ENCODE measurements at places on chromosomes 12 and 14.

GRCh38 chr12:106239241-106239950 is 8.4 kb downstream of the CKAP4 start:
- no peak for DNase-seq

GRCh38 chr12:129101816-129102215 is 248.5 kb downstream of the GLT1D1 start:
- no peak for DNase-seq

- DNase-seq, result no peak
These were observed 100.6 kb downstream of the DPF3 start for GRCh38 chr14:72793156-72793939.

DNA sequence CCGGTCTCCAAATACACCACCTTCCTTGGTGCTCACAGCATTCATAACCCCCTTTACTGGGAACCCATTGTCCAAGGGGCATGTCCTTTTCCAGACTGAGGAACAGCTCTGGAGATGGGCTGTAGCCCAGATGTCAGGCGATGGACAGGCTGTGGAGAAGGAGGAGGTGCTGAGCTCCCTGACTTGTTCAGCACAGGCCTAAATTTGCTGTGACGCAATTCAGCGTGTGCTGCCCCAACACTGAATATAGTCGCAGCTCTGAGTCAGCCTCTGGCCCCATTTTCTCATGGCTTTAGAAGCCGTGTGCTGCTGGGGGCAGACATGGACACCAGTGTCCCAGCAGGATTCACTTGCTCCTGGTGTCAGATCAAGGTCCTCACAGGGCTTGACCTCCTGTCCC is 269.1 kb downstream of the EMP1 start:
- DNase-seq, result no peak

- DNase-seq, result no peak
These were observed 4.3 kb downstream of the PAX9 start for GRCh38 chr14:36665887-36666415.

DNA sequence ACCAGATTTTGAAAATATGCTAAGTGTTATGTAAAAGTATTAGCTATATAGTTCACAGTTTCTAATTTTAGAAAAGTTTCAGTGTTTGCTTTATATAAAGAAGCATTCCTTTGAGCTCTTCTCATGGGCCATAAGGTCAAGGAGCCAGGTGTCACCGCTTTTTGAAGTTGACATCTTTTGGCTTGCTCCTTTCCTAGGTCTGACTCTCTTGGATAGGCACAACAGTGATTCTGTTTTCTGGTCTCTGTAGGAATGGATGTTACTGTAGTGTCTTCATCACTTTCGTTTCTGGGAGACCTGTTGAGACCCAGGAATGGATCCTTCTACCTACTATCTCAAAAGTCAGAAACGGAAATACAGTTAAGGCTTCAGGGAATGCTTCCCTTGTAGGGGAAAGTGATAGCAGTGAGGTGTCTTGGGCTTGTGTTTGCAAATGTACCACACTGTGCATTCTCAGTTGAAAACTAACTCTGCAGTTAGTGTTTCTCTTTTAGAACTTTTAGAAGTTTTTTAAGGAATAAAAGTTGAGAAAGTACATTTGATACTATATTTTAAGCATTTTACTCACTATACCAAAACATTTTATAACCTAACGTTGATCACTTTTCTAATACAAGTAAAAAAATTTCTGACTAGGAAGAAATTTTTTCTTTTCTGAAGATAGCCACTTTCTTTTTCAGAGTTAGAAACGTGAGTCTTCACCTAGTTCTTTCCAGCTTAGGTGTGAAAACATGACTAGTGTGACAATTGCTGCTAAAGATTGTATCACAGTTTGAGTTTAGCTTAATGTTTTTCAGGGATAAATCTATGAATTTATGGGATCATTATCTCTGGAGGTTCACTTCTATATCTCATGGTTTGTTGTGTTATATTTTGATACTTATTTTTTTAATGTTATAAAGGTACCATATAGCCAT is 20.8 kb downstream of the VRK1 start:
- no peak for DNase-seq

- no peak for DNase-seq
These were observed 55.8 kb downstream of the MAP3K9 start for GRCh38 chr14:70753518-70753953.

- DNase-seq, result no peak
These were observed 66.3 kb downstream of the CKB start for GRCh38 chr14:103456167-103456835.

GRCh38 chr12:57090924-57091637 is 2.2 kb downstream of the NAB2 start:
- DNase-seq, result no peak

- no peak for DNase-seq
These were observed 100.7 kb downstream of the APAF1 start for GRCh38 chr12:98745578-98746391.

DNA sequence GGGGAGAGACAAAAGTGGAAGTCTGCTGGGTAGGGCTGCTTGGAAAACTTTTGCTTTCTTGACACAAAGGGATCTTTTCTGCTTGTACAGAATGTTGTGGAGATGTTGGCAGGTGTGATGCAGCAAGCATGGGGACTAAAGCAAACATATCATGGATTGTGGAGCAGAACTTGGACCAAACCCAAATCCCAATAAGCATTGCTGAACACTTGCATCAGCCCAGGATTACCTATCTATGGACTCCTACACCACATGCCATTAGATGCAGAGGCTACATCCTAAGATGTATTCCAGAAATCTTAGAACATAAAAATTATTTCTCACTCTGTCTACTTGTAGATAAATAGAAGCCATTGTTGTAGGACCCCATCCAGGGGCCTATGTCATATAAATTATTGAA is 44.7 kb upstream of the RERG start:
- no peak for DNase-seq

DNA sequence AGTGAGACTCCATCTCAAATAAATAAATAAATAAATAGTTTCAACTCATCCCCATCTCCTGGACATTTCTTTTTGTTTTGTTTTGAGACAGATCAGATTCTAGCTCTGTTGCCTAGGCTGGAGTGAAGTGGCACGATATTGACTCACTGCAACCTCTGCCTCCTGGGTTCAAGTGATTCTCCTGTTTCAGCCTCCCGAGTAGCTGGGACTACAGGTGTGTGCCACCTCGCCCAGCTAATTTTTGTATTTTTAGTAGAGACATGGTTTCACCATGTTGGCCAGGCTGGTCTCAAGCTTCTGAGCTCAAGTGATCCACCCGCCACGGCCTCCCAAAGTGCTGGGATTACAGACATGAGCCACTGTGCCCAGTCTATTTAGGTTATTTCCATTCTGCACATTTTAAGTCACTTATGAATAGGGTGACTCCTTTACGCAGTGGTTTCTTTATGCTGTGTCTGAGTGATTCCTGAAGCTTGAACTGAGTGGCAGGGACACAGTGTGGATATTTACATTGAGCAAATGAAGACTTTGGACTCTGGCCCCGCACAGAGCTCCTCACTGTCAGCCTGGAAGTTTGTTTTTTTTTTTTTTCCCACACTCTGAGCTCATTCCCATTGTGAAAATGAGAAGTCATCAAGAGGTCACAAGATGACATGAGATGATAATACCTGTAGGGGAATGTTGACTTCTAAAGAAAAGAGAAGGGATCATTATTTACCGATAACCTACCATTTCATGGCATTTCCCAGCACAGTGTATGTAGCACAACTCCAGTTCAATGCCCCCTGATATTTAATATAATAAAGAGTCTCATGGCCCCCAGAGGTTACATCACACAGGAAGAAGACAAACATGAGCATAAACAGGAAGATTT is 72.6 kb downstream of the TBX3 start:
- DNase-seq, result no peak

GRCh38 chr14:61513986-61514830 is 181.1 kb upstream of the HIF1A start:
- no peak for DNase-seq

- no peak for DNase-seq
These were observed 212.3 kb upstream of the NUDT4 start for GRCh38 chr12:93165384-93165932.

DNA sequence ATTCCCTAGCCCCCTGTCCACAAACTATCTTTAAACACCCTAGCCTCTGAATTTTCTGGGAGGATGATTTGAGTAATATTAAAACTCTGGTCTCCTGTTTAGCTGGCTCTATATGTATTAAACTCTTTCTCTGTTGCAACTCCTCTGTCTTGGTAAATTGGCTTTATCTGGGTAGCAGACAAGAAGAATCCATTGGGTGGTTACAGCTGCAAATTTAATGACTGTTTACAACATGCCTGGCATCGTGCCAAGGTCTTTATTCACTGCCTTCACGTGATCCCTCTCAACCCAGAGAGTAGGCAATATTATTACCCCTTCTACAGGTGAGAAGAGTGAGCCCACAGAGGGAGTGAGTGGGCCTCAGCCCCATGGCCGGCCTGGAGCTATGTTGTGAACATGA is 77.8 kb upstream of the MYL2 start:
- DNase-seq, result no peak

- DNase-seq, result no peak
These were observed 100.5 kb upstream of the SSTR1 start for GRCh38 chr14:38107216-38107631.

DNA sequence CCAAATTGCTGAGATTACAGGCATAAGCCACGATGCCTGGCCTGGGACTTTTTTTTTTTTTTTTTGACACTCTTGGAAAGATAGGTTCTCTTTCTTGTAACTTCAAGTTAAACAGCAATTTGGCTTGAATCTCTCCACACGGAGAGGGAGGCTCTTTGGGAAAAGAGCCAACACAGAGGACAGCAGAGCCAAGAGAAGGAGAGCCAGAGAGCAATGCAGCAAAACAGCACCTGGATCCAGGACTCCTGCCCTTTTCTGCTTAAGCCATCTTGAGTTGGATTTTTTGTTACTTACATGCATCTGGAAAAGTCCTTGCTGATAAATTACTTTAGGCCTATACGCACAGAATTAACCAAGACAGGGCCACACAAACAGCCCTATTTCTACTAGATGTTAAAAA is 176.8 kb downstream of the APAF1 start:
- DNase-seq, result no peak

DNA sequence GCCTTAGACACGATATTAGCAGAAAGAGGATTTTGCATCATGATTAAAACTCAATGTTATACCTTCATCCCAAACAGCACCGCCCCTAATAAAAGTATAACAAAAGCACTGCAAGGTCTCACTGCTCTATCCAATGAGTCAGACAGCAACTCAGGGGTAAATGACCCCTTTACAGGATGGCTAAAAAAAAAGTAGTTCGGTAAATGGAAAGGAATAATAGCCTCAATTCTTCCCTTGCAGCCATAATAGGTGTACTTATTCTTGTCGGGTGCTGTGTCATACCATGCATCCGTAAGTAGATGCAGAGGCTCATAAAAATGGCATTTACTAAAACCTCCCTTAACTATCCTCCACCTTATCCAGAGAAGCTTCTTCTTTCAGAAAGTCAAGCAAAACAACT is 53.9 kb upstream of the AP4S1 start:
- no peak for DNase-seq

Measured in urothelium cell line (cell line).